RPMI8226 (cell line): ENCODE measurements at places on chromosomes 16 and 17.

DNA sequence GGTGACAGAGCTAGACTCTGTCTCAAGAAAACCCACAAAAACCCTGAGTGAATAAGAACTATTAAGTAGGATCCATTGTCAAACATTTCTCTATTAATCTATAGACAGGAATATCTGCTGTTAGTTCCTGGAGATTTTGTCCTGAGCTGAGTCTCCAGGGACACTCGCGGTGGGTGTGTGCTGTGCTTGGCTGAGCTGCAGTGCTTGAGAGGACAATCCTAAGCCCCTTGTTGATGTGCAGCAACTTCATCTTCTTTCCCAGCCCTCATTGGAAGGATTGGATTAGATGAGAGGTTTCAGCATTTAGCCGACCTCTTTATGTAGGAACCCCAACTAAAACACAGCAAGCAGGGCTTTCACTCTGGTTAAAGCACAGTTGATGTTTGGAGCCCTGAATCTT lies 33.3 kb downstream of the NDEL1 start:
- no peak for DNase-seq

- DNase-seq = no peak
Measured at GRCh38 chr17:63766754-63767153, 6.6 kb downstream of the CCDC47 start.

- DNase-seq = peak; percentile 97
Measured at GRCh38 chr16:12026741-12027490, 50.4 kb downstream of the SNX29 start.

DNA sequence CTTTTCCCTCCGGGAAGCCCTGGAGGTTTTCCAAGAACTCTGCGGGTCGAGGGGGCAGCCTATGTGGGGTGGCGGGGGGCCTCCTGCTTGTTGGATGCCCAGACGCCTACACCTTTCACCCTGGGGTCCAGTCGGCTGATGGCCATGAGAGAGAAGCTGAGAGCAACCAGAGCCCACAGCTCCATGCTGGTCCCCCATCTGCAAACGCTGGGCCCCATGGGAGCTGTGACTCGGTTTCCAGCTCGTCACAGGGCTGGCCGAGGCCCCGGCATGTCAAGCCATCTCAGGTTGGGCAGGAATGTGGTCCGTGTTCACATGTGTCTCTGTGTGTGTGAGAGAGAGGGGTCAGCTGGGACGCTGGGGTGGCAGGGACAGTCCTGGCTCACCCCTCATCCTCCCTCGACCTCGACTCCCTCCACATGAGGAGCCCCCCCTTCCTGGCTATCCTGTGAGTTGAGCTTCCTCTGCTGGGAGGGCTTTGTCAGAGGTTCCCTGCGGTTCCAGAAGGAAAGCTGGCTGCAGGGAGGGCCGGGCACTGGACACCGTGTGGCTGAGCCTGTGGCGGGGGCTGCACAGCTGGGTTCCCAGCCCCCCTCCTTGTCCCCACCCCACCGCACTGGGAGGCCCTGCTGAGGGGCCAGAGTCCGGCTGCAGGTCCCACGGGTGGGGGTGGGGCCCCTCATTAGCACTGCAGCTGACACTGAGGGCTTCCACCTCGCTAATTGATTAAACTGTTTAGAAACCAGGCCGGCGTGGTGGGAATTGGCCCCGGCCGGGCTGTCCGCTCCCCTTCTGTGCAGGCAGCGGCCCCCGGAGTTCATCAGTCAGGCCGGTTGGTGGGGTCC lies 19.1 kb downstream of the METRNL start:
- no peak for DNase-seq

- DNase-seq = no peak
Measured at GRCh38 chr16:76900285-76901263, 290.4 kb upstream of the MON1B start.

DNA sequence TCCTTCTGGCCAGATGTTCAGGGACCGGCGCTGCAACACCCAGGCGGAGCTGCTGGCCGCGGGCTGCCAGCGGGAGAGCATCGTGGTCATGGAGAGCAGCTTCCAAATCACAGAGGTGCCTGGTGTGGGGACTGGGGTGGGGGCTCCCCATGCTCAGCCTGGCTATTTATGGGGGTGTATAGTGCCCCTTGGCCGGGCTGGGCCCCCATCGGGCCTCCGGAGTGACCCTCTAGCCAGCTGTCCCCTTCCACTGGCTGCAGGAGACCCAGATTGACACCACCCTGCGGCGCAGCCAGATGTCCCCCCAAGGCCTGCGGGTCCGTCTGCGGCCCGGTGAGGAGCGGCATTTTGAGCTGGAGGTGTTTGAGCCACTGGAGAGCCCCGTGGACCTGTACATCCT lies 6.1 kb downstream of the ITGB4 start:
- no peak for DNase-seq

DNA sequence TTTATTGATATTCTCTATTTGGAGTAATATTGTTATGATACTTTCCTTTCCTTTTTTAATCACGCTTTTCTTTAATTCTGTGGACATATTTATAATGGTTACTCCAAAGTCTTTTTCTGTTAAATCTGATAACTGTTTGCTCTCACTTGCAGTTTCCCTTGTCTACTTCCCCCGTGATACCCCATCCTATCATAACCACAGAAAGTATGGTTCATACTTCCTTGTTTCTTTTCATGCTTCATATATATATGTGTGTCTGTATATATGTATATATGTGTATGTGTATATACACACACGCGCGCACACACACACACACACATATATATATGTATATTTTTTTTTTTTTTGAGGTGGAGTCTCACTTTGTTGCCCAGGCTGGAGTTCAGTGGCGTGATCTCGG lies 23.5 kb downstream of the SPECC1 start:
- DNase-seq = no peak

DNA sequence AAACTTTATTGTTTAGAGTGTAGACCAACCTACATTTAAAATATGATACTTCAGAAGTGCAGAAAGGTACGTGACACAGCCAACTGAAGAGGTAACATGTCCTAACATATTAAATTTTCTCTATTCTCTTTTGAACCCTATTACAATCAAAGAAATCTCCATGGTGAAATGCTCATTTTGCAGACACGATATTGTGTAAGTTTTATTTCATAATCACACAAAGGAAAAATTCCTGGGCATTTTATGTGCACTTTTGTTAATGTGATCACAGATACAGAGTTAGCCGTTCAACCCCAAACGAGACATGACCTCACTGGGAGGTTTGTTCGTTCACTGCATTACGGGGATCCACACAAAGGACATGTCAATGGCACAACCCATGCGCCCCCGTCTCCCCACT lies 21.8 kb downstream of the KCNJ16 start:
- no peak for DNase-seq

DNA sequence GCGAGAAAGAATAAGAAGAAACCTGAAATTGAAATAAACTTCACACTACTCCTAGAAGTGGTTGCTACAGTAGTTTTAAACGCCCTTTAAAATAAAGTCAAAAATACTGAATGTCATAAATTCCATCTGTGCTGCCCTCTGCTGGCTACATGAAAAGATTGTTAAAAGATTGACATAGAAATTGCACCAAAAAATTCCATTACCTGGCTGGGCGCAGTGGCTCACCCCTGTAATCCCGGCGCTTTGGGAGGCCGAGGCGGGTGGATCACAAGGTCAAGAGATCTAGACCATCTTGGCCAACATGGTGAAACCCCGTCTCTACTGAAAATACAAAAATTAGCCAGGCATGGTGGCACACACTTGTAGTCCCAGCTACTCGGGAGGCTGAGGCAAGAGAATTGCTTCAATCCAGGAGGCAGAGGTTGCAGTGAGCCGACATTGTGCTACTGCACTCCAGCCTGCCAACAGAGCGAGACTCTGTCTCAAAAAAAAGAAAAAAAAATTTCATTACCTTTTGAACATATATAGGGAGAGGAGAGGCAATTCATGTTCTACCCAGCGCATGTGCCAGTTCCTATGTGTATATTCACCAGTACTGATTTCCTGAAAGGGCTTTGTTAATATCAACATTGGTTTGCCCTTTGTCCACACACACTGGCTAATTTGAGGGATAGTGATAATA lies 36.5 kb downstream of the CYTH1 start:
- DNase-seq = peak; percentile 61

DNA sequence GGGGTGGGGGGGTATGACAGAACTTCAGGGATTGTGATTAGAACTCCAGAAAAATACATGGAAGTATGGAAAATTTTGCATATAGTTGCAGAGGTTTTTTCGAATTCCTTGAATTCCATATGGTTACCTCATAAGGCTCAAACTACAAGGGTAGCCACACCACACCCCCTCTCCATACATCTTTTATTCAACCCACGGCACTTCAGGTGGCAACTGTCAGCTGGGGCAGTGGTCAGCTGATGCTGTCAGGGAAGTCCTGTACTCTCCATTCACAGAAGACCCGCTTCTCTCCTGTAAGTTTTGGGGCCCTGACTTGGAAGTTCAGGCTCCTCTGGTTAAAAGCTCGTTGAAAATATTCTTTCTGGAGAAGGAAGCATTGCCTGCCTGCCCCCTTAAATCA lies 57.5 kb upstream of the CLEC19A start:
- DNase-seq = no peak

DNA sequence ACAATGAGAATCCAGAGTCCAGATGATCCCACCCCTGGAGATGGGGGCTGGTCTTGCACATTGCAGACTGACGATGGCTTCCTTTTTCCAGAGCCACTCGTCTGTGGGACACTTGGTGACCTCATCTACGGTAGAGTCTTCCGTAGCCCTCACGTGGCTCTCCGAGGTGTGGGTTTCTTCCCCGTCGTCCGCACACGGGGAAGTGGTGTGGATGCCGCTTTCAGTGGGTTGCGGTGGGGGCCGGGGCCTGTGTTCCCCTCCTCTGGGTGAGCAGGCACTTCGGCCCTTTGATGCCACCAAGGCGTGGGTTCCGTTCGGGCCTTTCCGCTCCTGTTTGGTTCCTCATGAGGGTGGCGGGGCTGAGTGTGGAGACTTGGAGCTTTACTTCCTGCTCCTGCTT lies 21.4 kb downstream of the BAIAP2 start:
- DNase-seq = no peak

DNA sequence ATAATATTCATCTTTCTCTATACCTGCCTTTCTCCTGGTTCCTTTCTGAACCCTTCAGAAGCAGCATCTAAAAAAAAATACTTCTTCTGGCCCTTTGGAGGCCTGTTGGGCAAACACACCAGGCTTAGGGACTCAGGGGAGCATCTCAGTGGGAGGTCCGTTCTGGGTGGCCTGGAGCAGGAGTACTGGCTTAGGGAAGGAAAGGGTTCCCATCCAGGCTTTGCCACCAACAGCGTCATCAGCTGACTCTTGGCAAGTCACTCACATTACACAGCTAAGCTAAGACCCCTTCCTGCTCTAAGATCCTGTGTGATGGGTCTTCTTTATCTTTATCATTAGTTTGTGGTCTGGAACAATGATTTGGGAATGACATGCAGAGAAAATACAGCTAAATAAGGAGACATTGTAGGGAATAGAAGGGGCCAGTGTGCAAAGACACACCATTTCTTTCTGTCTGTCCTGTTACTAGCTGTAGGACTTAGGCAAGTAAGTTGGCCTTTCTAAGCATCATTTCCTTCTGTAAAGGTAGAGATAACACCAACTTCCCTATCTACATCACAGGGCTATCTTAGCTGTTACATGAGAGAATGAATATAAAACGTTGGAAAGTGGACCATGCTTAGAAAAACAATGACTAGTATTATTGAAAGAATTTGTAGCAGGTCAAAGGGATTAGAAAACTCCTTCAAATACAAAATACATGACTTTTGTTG lies 9.9 kb downstream of the PCTP start:
- no peak for DNase-seq

GRCh38 chr17:41178843-41179616 lies 1.0 kb upstream of the KRTAP4-2 start:
- no peak for DNase-seq
